ENCODE measurements at places on chromosomes 2 and 18.

DNA sequence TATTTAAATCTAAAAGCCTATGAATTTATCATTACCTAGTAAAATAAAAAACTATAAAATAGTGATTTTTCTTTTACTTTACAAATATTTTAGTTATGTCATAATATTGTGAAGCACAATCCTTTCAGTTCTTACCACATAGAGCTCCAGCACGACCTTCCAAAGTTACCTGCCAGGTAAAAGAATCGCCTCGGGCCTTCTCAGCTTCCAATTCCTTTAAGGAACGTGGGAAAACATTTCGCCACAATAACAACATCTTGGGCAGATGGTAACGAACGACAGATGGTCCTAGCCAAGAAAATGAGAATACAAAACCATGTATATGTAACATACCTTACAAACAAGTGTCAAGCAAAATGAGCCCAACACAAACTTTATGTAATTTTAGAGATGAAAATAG, 23.7 kb downstream of the HEATR5B start:
- DNase-seq = no peak

GRCh38 chr2:190628591-190629319, 20.1 kb upstream of the NAB1 start:
- DNase-seq = no peak

- no peak for DNase-seq
Measured at GRCh38 chr2:164538240-164538866, 82.9 kb downstream of the GRB14 start.

- DNase-seq = no peak
Measured at GRCh38 chr2:59957504-59957903, 596.0 kb downstream of the BCL11A start.

- DNase-seq = no peak
Measured at GRCh38 chr2:26556309-26557243, 78.7 kb upstream of the OTOF start.

GRCh38 chr18:77071061-77071460, 61.5 kb downstream of the MBP start:
- DNase-seq = no peak

DNA sequence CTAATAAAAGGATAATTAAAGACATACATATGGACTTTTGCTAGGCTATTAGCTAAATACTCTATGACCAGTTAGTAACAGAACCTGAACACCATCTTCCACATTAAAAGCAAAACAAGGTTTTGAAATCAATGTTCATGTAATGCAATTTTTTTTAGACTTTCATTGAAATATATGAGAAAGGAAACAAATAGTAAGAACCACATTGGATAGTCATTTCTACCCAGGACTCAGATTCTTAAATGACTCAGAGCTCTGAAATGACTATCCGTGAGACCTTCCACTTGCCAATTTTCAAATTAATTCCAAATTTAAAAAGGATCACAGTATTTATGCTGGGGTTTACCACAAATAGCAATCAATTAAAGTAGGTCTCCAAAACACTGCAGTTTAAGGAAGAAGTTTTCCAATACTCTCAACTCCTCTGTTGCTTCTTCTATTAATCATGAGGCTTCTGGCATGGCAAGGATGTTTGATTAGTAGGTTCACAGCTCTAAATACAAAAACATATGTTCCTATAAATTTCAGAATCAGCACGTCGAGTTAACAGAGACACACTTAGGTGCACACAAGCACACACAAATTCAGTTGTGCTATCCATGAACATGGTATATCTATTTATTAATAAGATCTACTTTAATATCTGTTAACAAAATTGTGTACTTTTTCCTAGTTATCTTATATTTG, 841.0 kb downstream of the RNF144A start:
- DNase-seq = no peak

- no peak for DNase-seq
Measured at GRCh38 chr2:176114120-176114929, 2.3 kb upstream of the HOXD10 start.

DNA sequence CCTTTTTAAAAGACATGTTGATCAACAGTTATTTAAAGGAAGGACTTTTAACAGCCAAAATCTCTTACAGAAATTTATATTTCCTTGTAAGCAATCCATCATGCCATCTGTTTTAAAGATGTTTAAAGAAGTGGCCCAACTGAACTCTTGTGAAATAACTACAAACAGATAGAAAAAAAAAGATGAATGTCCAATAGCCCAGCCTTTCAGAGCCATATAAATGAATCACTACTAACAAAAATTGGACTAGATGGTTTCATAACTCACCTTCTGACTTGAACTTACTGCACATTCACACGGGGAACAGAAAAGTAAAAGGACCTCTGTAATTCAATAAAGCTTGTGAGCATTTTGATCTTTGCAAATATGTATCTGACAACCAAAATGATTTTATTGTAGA, 319.0 kb upstream of the CHAC2 start:
- DNase-seq = no peak

DNA sequence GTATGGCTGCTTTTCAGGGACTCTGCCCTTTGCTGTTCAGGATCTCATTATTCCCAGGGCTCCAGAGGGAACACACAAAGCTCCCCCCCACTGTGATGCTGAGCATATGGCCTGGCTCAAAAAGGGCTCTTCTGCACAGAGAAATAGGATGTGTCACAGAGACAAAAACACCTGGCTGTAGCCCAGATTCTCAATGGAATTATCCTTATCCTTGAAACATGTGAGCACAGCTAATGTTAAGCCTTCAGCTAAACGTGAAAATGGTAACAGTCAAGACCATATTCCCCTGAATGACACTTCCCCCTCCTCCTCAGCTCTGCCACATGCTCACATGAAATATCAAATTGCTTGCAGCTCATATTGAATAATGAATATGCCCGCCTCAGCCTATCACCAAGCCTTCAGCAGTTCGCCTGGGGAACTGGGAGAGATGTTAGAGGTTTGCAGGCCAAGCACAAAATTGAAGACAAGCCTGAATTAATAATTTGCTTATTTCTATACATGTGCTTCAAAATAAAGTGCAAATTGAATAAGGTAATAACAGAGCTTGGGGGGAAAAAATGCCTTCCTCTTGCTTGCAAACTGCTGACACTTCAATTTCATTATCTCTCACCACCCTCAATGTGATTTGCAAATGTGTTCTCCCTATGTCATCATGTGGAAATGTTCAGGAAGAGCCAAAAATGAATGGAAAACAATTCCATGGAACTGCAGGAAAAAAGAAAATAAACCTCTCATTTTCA, 181.0 kb upstream of the HNRNPA3 start:
- DNase-seq = no peak

GRCh38 chr2:216243026-216243425, 129.3 kb downstream of the MARCHF4 start:
- no peak for DNase-seq

DNA sequence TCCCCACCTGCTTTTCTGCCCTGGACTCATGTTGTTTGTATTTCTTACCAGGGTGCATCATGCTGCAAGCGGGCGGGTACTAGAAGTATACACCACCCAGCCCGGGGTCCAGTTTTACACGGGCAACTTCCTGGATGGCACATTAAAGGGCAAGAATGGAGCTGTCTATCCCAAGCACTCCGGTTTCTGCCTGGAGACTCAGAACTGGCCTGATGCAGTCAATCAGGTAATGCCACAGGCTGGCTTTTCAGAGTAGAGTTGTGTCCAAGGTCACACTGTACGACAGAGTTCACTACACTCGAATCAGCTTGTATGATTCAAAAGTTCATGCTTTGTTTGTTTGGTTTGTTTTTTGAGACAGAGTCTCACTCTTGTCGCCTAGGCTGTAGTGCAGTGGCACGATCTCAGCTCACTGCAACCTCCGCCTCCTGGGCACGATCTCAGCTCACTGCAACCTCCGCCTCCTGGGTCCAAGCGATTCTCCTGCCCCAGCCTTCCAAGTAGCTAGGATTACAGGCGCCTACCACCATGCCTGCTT, 19.4 kb downstream of the SRSF7 start:
- no peak for DNase-seq

GRCh38 chr2:19684516-19684915, 217.3 kb downstream of the TTC32 start:
- no peak for DNase-seq

DNA sequence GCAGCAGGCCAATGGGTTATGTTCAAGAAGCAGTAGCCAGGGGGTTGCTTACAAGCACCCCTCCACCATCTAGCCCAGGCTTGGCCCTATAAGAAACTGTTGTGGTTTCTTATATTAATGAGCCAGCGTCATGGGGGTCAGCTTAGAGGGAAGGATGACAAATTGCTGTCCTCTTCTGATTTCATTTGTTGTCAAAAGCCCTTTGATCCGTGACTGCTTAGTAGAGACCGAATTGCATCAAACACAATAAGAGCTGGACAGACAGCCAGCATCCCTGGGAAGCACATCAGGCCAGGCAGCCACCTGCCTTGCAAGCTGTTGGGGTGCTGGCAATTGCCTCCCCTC, 206.6 kb upstream of the SETBP1 start:
- no peak for DNase-seq

DNA sequence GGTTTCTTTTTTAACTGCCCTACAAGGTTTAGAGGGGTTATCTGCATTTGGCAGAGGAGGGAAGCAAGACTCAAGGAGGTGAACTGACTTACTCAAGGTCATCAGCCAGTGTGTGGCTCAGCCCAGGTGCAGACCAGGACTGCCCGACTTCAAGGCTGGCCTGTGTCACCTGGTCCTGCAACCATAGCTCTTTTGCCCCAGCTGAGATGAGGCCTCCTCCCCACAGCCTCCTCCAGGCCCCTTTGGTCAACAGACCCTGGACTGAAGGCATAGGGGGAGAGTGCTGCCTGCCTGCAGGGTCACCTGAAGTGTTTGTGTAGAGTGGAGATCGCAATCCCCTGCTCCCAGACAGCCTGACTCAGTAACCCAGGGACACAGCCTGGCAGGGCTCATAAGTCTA, 168.5 kb upstream of the GLI2 start:
- no peak for DNase-seq

DNA sequence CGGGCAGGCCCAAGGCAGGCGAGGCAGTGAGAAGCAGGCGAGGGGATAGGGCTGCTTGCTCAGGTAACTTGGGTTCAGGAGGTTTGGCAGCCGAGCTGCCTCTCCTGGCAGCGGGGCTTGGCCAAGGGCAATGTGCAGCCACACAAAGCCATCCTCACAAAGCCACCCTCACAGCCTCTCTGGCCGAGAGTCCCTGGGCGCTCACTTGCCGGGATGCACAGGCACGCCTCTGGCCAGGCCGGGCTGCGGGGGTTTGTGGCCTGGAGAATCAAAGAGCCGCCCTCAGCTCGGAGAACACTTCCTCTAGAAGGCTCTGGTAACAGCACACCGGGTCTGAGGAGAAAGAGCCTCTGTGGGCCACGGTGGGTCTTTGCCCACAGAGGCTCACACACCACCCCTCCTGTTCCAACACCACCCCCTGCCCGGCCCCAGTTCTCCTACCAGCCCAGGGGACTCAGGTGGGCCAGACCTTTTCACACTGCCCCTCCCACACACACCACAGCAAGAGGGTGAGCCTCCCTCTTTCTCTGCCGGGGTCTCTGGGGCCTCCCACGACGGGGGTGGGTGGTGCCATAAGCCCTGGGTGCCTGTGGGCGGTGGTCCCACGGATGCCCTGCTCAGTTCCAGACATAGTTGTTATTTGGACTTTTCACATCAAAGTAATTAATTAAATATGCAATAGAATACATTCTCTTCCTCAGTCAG, 186.9 kb downstream of the ZFP36L2 start:
- DNase-seq = no peak

DNA sequence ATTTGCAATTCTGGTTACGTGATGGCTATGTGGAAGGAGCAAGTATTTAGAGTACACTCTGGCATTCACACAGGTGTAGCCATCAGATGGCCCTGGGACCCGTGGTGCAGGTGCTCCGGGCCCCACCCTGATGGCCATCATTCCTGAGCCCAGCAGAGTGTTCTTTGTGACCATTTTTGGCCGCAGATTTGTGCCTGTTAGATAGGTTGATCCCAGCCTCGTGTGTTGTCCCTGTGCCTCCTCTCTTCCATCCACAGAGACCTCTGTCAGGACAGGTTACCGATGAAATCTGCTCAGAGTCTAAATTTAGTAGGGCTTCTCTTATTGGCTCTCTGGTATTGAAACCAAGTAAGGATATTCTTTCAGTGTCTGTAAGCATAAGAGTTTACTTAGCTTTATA, 33.9 kb downstream of the MAPRE2 start:
- DNase-seq = no peak

GRCh38 chr2:43190311-43191052, 35.9 kb downstream of the ZFP36L2 start:
- no peak for DNase-seq

DNA sequence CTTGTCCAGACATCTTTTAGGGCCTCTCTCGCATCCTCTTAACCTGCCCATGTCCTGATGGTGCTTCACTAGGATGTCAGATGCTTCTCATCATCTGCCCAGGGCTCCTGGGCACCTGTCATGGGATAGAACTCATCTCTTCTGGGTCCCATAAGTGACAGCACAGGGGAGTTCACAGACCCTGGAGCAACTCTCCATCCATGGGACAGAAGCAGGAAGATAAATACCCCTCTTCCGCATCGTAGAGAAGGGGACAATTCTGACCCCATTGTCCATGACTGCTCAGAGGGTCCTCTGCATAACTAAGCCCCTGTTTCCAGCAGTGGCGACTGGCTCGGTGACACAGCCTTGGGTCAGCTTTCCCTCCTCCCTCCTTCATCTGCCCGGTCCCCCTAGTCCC, 82.3 kb downstream of the TWIST2 start:
- DNase-seq = no peak

DNA sequence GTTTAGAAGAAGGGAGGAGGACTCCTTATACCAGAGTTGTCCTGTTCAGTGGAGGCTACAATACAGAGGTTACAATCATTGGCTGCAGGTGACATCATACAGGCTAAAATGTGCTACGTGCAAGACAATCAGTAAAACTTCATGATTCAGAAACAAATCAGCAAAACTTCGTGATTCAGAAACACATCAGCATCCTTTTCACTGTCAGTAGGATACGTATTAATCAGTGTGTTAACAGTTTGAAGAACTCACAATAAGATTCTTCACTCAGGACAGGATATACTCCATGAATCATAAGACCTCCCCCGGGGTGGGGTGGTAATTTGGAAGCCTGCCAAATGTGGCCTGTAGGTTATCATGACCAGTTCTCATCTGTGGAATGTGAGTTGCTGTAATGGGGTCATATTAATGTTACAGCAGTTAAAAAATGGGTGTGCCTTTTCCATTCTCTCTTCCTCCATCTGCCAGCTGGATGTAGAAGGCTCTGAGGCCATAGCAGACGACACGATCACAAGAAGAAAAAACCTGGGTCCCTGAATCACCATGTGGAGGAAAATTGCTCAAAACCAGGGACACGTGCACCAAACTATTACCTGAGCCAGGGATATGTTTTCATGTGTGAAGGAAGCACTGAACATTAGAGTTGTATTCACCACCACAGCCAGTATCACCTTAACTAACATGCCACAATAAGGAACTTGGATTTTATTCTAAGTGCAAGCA, 134.8 kb upstream of the CREB1 start:
- no peak for DNase-seq

Data from activated CD4-positive, alpha-beta T cell treated with anti-CD3 and anti-CD28 coated beads, Interleukin-2, amount 50 U/mL, for 4 hours (primary cell).